Ovary (tissue), 10 donors: ENCODE measurements at places on chromosomes 7 and 10.

- DNase-seq = no peak
Measured at GRCh38 chr10:21021843-21022594, 124.9 kb upstream of the NEBL start.

- DNase-seq = no peak
Measured at GRCh38 chr7:68187532-68187931, 1190.9 kb downstream of the TYW1 start.

GRCh38 chr10:96402417-96403305 is 43.9 kb upstream of the OPALIN start:
- DNase-seq = no peak

GRCh38 chr10:74418285-74418872 is 267.4 kb downstream of the ADK start:
- DNase-seq = no peak

DNA sequence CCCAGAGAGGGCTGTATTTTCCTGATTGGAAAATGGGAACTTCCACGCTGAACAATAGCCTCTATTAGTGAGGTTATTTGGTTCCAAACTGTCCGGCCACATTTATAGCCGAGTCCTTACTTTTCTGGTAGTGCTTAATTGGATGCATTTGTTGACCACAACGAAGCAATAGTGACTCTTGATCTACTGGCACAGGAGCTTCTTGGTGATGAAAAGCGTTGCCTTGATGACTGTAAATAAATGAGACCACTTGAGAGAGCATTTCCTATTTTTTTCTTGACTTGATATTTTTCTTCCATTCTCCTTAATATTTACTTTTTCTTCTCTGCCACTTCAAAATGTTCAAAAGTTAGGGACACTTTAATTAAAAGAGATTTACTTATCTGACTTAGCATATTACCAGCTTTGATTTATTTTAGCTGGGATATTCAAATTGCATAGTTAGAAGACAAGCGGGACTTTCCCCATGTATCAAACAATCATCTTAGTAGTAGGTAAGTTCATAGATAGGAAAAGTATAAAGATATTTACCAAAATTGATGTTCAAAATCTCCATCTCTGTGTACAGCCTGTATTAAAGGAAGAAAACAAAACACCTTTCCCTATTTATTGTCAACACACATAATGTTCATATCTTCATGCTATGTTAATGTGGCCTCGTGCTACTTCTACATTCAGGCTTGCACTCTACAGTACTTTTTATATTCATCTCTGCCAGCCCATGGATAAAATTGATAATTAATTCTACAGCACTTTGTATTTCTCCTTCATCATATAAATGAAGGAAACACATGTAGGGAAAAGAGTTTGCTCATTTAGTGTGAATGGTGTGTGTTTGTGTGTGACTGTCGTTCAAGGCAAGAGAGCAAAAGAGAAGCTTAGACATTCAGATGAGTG is 5.1 kb upstream of the SP8 start:
- no peak for DNase-seq

- no peak for DNase-seq
Measured at GRCh38 chr10:29041616-29042015, 247.3 kb upstream of the LYZL1 start.

DNA sequence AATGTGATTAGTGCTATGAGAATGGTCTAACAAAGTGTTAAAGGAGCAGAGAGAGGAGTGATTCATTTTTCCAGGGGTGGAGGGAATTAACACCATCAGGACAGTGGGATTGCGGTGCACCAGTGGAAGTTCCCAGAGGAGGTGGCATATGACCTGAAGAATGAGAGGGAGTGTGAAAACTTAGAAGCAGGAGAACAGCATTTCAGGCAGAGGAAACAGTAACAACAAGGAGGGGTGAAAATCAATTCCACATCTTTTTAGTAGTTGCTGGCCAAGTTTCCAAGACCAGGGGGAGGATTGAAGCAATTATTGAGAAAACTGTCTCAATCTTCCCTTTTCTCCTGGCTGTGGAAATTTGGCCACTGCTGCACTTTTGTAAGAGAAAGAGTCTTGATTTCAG is 23.7 kb upstream of the CCDC172 start:
- DNase-seq = no peak

DNA sequence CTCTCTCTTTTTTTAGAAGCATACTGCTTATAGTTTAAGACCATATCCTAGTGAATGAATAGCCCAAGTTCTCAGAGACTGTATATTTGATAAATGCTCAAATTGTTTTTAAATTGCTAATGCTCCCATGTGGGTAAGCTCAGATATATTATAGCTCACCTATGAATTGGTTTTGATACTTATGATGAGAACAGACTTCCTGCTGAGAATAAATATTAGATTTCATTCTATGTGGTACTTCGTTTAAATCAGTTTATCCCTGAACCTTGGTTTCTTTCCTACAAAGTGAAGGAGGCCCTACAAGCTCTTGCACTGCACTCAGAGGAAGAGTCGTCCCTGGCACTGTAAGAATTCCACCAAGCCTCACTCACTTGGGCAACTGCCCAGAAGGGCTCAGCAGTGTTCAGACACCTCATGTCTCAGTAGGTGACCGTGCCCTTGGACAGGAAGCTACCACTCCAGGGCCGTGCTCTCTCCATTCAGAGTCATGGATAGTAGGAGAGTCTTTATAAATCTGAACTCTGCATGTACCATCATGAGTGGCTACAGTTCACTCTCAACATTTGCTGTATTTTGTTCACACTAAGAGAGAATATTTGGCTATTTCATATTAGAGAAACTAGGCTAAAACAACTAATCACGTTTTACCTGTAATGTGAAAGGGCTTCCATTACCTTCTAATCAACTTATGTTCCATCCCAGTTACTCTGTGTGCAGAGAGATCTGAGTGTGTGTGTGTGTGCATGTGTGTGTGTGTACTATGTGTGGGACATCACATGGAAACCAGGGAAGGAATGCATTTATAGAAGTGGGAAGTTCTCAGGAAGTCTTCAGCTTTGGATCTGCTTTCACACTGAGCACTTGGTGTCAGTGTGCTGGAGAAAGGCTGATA is 93.8 kb downstream of the PTPRE start:
- no peak for DNase-seq

GRCh38 chr10:25261110-25261509 is 86.3 kb downstream of the GPR158 start:
- no peak for DNase-seq

- no peak for DNase-seq
Measured at GRCh38 chr10:108338146-108338545, 1173.6 kb upstream of the SORCS1 start.

DNA sequence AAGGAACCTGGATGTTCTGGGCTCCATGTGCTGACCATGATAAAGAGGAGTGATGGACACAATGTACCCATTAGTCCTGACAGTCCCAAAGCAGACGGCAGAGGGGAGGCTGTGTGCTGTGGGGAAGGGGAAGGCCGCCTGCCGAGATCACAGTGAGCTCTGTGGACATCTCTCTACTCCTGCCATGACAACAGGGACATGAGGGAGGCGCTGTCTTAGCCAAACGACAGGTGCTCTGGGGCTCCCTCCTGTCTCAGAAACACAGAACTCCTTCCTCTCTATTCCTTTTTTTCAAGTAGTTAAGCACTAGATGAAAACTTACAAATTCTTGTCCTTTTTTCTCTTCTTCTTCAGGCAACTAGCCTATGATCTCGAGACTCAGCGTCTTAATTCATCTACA is 113.1 kb downstream of the RNF32 start:
- no peak for DNase-seq

- DNase-seq = no peak
Measured at GRCh38 chr10:80945264-80945880, 407.7 kb downstream of the SH2D4B start.

- peak; percentile 59 for DNase-seq
Measured at GRCh38 chr10:43292755-43293676, 26.2 kb upstream of the RASGEF1A start.

DNA sequence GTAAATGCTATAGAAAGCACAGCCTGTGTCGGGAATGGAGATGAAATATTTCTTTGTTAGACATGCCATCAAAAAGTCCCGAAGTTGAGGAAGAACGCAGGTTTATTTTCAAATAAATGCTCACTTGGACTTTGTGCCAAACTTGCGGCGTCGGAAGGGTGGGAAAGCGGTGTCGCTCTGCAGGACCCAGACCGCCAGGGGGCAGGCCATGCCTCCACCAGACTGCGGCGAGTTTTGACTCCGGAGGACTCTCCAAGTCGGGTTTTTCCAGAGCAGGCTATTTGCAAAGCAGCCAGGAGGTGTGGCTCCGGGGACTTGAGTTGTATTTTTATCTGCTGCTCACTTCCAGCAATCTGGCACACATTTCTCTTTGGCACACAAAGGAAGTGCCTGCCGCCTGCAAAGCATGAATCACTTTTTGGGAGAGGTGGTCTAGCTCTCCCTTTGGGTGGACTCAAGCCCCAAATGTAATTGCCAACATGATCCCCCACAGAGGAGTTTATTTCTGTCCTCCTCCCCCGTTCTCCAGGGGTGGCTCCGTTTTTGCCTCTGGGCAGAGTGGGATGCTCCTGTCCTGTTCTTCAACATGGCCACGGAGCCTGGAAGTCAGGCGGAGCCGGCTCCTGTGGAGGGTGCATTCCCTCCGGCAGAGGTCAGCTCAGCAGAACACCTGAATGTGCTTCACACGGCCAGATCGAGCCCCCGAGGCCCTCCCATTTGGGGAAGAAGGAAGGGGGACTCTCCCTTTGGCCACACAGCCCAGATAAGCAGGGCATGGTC is 82.3 kb upstream of the GPR26 start:
- peak; percentile 85 for DNase-seq

- DNase-seq = no peak
Measured at GRCh38 chr7:130112093-130112492, 41.8 kb downstream of the KLHDC10 start.

- DNase-seq = no peak
Measured at GRCh38 chr10:102172288-102172687, 20.1 kb downstream of the NOLC1 start.

- DNase-seq = no peak
Measured at GRCh38 chr10:34761453-34761852, 53.6 kb downstream of the PARD3 start.

DNA sequence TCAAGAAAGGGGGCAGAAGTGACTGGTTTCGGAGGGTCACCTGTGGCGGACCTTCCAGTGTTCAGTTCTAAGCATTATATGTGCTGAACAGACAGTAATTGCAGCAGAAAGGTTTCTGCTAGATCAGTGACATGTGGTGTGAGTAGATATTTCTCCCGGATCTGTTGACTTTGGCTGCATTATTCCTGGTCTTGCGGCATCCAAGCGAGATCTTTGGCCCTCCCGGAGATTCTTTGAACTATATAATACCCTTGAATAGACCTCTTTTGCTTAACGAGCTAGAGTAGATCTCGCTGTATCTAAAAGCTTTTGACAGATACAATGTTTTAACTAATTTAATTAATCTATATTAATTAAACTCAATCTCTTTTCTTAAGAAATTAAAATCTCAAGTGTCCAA is 99.8 kb downstream of the PTN start:
- no peak for DNase-seq

GRCh38 chr10:17850501-17850900 is 41.4 kb downstream of the MRC1 start:
- no peak for DNase-seq

- DNase-seq = no peak
Measured at GRCh38 chr10:60130130-60130579, 223.8 kb upstream of the CCDC6 start.

DNA sequence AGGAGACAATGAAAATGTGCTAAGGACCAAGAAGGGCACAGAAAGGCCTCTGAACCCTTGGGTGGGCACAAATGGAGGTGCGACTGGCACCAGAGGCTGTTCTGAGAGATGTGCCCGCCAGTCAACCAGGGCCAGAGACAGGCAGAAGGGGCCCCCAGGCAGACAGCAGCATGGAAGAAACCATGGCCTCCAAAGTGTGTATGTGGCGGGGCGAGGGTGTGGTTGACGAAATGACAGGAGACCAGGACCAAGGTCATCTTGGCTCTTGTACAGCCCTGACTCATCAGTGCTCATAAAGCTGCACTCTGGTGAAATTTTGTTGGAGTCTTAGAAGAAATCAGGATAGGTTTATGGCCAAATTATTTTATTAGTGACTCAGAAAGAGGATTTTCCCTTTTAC is 4.0 kb upstream of the MRPS24 start:
- no peak for DNase-seq

DNA sequence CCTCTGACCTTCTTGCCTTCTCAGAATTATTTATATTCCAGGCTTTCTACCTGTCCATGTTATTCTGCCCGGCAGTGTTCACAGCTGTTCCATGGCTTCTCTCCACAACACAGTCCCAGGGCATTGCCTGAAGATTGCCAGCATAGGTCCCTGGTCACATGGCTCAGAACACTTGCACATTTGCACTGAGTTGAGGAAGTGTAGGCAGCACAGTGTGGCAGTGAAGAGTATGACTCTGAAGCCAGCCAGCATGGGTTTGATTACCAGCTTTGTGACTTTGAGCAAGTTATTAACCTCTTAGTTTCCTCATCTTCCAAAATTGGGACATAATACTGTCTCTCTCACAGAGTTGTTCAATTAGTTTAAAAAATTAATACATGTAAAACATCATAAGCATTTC is 73.2 kb upstream of the NEUROD6 start:
- DNase-seq = no peak

- no peak for DNase-seq
Measured at GRCh38 chr10:21030091-21030490, 133.0 kb upstream of the NEBL start.

GRCh38 chr7:98668255-98668654 is 51.2 kb downstream of the NPTX2 start:
- DNase-seq = no peak

- no peak for DNase-seq
Measured at GRCh38 chr7:29971566-29972314, 17.9 kb downstream of the SCRN1 start.

DNA sequence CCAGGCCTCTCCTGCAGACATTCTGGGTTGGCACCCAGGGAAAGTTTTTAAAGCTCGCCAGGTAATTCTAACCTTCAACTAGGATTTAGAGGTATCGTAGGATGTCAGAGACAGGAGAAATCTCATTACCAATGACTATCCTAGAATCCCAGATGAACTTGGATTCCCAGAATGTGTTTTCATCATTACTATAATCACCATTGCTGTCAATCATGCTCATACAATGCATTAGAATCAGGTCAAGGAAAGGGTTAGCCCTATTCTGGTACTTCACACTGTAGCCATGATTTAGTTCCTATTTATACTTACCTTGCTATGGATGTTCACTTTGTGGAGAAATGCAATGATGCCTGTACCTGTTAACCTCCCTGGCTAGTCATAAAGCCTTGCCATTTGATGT is 67.0 kb upstream of the GPR158 start:
- DNase-seq = no peak

GRCh38 chr7:137371616-137372015 is 28.1 kb upstream of the PTN start:
- no peak for DNase-seq

DNA sequence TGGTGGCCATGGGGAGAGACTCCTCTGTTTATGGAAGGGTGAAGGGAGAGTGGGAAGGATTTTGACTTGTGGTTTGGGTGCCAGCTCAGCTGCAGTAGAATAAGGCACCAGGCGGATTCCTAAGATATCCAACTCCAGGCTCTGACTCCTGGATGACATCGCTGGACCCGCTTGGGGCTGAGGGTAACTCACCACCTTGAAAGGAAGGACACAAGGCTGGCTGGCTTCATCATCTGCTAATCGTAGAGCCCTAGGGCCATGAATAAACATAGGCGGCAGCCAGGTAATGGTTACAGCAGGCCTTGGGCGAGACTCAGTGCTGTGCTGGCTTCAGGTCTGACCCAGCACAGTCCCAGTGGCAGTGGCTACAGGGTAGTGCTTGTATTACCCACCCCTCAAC is 16.7 kb upstream of the LIPK start:
- no peak for DNase-seq
